Hematopoietic multipotent progenitor cell treated with erythropoietin and hydrocortisone succinate and interleukin-3 and kit ligand, for 17 days (in vitro differentiated cells): ENCODE measurements at places on chromosomes 13 and 19.

- DNase-seq: peak; percentile 34
Observed at GRCh38 chr13:113151745-113152690, 6.4 kb upstream of the PROZ start.

DNA sequence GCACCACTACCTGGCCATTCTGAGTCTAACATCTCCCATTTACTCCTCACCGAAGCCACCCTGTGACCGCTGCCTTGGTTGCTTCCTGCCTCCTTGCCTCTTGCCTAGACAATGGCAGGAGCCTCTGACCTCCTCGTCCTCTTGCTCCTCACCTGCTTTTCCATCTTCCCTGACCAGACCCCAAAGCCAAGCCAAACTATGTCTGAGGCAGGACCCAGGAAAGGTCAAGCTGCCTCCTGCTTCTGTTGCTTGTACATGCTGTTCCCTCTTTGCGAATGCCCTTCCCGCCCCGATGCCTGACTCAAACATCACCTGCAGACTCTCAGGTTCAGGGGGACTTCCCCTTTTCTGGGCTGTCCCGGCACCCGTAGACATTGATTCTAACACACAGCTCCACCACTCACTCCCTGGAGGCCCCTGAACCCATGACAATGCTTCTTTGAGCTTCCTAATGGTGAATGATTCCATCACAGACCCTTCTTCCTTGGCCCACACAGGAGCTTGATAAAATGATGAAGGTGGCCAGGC is 60.8 kb downstream of the F2RL3 start:
- no peak for DNase-seq

- DNase-seq: no peak
Observed at GRCh38 chr19:54883228-54883627, 9.2 kb downstream of the FCAR start.

DNA sequence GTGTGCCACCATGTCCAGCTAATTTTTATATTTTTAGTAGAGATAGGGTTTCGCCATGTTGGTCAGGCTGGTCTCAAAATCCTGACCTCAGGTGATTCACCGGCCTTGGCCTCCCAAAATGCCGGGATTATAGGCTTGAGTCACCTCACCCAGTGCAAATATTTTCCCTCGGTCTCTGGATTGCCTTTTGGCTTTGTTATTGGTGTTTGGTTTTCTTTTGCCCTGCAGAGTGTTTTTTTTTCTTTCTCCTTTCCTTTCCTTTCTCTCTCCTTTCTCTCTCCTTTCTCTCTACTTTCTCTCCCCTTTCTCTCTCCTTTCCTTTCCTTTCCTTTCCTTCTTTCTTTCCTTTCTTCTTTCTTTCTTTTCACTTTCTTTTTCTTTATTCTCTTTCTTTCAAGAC is 33.2 kb downstream of the KDM4B start:
- no peak for DNase-seq

GRCh38 chr13:100610391-100611347 is 22.1 kb upstream of the GGACT start:
- no peak for DNase-seq

GRCh38 chr19:16374436-16374835 is 49.8 kb downstream of the KLF2 start:
- no peak for DNase-seq

GRCh38 chr19:35318679-35319448 is 10.1 kb upstream of the CD22 start:
- DNase-seq: no peak

DNA sequence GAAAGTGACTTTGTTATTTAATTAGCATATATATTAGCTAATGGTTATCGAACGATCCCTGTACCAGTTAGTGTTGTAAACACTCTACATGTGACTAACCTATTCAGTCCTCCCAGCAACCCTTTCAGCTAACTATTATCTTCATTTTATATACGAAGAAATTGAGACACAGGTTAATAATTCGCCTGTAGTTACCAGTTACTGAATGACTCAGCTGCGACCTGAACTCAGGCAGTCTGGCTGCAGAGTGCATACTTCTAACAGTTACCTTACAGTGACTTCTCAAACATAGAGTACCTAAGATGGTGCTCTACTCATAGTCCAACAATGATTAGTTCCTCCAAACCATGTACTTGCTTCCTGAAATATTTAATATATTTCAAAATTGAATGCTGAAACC is 117.7 kb downstream of the FNDC3A start:
- no peak for DNase-seq

DNA sequence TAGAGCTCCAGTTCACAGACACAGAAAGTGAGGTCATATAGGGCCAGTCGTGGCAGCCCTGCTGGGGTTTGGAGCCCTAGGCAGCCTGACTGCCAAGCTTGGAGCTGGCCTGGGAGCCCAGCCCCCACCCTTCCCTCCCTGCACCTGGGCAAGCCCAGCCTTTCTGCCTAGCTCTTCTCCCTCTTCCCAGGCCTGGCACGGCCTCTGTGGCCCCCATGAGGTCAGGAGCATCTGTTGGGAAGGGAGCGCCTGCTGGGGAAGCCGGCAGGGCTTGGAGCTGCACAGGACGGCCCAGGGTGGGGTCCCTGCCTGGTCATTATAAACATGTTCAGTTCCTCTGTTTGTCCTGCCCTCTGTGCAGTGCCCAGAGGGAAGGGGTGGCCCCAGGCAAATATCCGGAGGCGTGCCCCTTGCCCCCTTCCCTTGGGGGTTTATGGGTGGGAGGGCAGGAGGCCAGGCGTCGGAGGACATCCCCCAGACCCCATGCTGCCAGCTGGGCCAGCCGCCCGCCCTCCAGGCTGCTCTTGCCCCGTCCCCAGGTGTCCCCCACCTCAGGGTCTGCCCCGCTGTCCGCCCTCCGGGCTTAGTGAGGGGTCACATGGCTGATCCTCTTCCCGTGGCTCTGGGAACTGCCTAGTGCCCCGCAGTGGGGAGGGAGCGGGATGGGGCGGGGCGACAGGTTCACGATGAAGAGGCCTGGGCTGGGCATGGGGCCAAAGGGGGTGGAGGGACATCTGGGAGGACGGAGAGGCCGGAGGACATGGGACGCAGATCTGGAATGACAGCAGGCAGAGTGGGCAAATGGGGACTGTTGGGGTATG is 30.0 kb upstream of the NCCRP1 start:
- no peak for DNase-seq

DNA sequence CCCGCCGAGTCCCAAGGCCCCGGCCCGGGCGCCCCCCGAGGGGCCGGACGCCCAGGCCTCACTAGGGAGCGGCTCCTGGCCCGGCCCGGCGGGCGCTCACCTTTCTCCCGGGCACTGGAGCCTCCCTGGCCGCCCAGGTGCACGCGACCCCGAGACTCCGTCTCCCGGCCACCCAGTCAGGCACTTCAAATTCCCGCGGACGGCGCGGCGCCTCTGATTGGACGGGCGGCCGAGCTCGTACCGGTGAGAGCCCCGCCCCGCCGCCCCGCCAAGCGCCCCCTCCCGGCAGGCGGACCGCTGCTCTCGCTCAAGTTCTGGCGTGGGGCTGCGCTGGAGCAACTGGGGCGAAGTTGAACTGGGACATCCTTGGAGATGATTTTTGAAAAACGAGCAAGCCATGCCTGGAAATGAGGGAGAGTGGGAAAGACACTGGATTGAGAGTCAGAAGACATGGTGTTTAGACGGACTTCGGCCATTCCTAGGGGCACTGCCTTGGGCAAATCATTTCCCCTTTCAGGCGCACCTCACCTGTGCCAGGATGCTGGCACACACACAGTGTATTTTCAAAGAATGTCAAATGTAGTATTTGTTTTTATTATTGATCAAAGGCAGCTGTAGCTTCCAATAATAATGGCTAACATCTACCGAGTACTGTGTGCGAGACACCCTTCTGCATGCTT is 485.3 kb downstream of the UQCRFS1 start:
- no peak for DNase-seq

DNA sequence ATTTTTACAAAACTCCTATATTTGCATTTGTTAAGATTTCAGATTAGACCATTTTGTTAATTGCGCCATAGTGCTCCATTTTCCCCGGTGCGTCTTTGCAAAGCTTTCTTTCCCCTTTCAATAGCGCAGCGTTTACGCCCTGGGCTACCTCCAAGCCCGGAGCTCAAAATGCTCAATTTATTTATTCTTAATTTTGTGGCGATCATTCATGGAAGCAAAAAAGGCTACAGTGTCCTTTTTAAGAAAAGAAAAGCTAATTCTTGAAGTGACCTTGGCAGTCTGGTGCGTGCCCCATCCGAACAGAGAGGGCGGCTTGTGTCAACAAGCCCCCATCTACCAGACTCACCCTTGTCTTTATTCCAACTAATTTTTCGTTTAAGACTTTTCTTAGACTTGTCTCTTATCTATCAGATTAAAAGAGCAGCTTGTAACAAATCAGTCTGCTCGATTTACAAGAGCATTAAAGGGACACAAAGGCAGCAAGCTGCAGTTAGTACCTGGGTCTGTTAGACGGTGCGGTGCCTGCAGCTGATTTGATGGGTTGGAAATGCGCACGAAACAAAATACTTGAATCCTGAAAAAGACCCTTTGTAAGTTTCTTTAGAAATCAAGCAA is 30.1 kb downstream of the GSX1 start:
- DNase-seq: no peak

DNA sequence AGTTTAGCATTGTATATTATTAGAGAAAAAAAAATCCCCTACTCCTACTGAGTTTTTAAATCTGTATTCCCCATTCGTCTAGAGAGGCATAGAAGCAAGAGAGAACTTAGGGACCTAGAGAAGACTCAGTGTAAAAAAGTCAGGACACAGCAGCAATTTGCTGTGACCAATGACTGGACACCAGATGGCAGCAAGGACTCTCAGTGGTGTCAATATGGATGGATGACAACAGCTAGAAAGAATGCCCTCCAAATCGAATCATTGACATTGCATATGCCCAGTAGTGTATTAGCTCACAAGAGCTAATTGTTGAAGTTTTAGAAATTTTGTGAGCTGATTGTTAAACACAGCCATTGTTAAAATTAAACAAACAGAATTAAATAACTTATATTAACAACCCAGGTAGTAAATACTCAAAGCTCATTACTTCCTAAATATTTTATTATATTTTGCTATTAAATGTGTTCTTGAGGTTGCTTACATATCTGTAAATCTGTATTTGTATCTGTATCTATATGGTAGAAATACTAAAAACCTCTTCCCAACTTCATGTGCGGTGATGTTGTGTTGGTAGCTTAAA is 43.9 kb downstream of the SIAH3 start:
- no peak for DNase-seq

DNA sequence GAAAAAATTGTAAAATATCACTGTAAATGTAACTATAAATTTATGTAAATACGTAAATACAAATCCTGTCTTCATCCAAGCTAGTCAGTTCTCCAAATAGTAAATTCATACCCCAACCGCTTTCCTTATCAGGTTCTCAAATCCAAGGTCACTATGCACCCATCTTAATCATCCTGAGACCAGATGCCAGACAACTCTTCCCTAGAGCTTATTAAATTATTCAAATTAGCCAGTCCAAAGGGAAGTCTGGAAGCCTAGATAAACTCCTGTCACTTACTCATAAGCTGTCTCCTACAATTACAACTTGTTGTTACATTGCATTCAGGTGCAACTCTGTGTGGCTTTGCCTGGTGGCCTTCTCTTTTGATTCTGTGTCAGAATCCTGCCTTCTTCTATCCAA is 836.1 kb upstream of the PCDH20 start:
- no peak for DNase-seq

DNA sequence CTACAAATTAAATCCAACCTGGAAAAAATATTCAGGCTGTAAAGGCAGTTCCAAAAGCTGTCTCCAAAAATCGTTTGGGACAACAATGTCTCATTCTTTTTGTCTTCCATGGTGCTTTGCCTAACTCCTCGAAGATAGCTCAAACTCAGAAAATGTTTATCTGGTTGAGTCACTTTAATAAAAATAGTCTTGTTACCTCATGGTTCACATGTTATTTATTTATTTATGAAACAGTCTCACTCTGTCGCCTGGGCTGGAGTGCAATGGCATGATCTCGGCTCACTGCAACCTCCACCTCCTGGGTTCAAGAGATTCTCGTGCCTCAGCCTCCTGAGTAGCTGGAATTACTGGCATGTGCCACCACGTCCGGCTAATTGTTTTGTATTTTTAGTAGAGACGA is 4.9 kb upstream of the BRD4 start:
- DNase-seq: no peak

GRCh38 chr19:12872255-12872654 is 9.0 kb downstream of the DNASE2 start:
- DNase-seq: peak; percentile 39

DNA sequence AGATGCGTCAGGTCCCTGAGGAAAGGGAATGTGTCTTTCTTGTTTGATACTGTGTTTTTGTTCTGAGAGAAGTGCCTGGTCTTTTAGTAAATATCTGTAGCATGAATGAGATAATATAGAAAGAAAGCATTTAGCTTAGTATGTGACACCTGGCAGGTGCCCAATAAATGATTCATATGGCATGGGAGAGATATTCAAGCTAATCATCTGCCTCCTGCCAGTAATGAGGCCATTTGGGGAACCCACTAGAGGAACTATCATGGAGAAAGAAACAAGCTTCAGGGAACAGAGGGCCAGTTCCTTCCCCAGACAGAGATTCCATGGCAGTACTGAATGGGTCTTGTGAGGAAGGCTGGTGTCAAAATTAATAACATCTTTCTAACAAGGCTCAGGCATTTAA is 603.9 kb downstream of the DCT start:
- DNase-seq: no peak

DNA sequence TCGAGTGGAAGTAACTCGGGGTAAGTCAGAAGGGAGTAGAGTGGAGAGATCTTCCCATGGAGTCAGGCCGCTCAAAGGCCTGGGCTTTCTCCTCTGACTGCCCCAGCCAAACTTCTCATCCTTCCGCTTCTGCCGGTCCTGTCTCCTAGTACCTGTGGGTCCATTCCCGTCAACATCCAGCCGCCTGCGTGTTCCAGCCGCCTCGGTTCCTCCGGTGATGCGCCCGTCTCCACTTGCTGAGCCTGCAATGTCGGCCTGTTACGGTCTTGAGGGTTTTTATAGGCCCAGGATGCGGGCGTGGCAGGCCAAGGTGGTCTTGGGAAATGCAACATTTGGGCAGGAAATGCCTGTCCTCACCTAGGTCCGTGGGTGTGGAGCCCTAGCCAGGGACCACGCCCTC is 38.3 kb downstream of the RASL11A start:
- no peak for DNase-seq

- DNase-seq: no peak
Observed at GRCh38 chr13:94332359-94333096, 147.0 kb downstream of the DCT start.

DNA sequence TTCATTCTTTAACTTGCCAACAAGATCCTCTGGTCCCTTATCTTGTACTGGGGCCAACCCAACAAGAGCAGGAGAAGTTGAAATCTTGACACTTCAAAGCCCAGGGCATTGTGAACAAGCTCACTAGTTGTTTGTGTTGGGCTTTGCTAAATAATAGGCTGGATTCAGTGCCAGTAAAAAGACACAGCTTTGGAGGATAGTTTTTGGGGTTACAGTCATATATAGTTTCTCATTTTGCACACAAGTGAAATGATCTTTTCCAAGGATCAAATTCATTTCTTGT is 30.3 kb upstream of the LRCH1 start:
- no peak for DNase-seq

GRCh38 chr13:32262165-32262564 is 53.0 kb downstream of the ZAR1L start:
- no peak for DNase-seq

GRCh38 chr13:113771709-113772331 is 12.8 kb downstream of the TMEM255B start:
- no peak for DNase-seq

GRCh38 chr13:33340631-33341030 is 55.1 kb upstream of the STARD13 start:
- DNase-seq: no peak
